Posterior vena cava (tissue), 2 donors: ENCODE measurements at places on chromosomes 2 and 18. TPM values are rescaled to one million over a fixed set of nuclear protein-coding genes. Genes with fewer than 3 reads are reported as not detected.

DNA sequence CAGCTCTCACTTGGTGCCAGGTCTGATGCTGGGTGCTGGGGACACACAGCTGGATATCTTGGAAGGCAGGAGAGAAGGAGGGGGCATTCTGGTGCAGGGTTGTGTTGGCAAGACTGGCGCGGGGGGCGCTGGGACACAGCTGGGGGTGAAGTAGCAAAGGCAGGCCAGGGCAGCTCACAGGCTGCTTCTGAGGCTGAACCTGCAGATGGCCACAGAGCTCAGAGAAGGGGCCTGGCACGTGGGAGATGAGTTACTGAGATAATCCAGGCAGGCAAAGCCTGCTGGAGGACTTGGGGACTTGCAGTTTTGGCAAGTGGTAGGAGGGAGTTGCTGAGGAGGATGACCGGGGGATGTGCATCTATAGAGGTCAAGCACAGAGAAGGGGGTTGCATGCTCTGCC, 16.2 kb upstream of the DGKD start:
- no peak for DNase-seq

DNA sequence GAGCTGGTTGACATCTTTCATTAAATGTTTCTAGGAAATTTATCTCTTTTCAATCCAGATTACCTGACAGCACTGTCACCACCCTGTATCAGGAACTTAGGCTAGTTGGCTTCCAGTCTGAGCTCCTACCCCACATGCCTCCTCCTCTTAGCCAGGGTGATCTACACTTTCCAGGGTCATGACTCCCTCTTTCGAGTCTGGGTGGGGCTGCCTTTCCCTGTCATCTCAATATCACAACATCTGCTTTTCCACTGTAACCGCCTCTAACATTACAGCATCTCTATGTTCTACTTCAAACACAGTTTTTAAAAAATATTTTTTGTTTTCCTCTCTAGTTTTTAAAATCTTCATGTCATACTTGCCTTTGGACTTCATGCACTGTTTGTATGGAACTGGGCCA, 129.2 kb downstream of the RBMS1 start:
- DNase-seq: no peak

GRCh38 chr18:55054021-55054990, 95.0 kb upstream of the CCDC68 start:
- no peak for DNase-seq

- no peak for DNase-seq
Measured at GRCh38 chr2:161873707-161874106, 200.3 kb downstream of the DPP4 start.

DNA sequence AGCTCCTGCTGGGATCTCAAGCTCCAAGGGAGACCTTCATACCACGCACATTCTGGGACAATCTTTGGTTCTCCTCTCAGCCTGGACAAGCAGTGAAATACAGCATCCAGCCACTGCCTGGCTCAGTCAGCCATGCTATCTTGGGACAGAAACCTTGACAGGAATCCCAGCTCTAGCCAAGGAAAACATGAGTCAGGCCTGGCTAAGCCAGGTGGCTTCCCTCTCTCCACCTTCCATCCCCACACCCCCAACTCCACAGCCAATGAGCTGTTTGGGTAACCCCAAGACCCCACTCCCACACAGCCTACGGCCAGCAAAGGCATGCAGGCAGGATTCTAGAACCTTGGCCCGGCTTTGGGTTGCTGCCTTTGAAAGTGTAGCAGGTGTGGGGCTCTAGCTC, 64.9 kb downstream of the MCFD2 start:
- peak; percentile 76 for DNase-seq

DNA sequence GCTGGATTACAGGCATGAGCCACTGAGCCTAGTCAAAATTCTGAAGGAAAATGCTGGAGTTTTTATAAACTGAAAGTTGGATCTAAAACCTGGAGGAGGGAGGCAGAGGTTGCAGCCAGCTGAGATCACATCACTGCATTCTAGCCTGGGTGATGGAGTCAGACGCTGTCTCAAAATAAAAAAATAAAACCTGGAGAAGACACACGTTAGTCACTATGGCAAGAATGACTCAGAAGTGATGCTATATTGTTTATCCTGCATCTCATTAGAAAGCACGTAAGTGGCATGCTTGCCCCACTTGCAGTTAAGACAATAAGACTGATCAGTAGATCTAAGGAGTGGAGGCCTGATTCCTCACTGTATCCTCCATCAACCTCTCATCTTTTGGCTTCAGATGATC, 106.6 kb upstream of the STON1 start:
- no peak for DNase-seq

- no peak for DNase-seq
Measured at GRCh38 chr2:236176951-236177350, 8.8 kb upstream of the GBX2 start.

DNA sequence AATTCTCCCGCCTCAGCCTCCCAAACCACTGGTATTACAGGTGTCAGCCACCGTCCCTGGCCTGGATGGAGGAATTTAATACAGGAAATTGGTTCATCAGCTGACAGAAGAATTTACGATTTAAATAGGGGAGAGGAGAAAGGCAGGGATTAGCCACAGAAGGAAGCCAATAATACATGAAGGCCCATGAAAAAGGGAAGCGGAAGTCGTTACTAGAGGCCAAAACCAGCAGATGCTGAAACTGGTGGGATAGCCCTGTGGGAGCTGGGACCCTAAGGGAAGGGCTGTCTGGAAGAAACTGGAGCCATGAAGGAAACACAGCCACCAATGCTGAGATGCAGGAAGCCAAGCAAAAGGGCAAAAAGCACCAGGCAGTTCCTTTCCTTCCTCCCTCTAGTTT, 163.7 kb upstream of the RMP24 start:
- no peak for DNase-seq

- no peak for DNase-seq
Measured at GRCh38 chr2:74097574-74097973, 50.1 kb downstream of the BOLA3 start.

- no peak for DNase-seq
Measured at GRCh38 chr2:72132981-72133720, 14.5 kb downstream of the CYP26B1 start.

DNA sequence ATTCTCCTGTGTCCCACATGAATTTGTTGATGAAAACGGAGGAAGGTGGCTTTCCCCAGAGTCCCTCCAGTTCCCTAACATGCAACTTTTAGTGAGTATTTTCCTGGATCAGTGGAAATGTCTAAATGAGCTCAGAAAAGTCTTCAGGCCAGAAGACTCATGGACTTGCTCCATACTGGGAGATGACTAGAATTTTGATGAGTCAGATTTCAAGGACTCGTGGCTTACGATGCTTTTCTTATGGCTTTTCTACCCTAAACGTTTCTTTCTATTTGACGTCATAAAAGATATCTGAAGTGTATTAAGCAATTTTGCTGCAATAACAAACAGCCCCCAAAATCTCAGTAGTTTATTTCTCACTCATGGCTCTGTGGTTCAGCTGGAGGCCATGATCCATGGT, 397.6 kb downstream of the FBXO15 start:
- DNase-seq: no peak

GRCh38 chr2:203814661-203815540, 52.7 kb upstream of the CTLA4 start:
- peak; percentile 84 for DNase-seq

DNA sequence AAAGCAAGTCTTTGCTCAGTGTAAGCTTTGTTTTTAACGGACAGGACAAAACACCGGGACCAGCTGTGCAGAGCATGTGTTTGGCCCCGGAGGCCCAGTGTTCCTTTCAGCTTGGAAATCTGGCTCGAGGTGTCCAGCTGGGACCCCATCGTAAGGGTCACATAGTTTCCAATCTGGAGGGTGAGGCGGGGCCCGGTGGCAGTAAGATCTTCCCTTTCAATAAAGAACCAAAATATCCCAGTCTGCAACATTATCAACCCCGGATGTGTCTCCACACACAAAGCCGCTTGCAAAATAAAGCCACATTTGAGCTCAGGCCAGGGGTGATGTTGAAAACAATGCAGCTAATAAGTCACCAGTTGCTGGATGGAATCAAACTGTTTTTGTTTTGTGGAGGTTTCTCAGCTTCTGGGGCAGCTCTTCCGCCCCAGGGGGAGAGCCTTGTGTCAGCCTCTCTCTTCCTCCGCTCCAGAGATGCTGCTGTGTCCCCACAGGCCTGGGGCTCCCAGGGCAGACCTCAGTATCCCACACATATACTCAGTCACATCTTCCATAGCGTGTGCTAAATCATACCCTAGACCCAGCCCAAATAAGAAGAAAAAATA, 138.6 kb upstream of the GLI2 start:
- DNase-seq: peak; percentile 82

DNA sequence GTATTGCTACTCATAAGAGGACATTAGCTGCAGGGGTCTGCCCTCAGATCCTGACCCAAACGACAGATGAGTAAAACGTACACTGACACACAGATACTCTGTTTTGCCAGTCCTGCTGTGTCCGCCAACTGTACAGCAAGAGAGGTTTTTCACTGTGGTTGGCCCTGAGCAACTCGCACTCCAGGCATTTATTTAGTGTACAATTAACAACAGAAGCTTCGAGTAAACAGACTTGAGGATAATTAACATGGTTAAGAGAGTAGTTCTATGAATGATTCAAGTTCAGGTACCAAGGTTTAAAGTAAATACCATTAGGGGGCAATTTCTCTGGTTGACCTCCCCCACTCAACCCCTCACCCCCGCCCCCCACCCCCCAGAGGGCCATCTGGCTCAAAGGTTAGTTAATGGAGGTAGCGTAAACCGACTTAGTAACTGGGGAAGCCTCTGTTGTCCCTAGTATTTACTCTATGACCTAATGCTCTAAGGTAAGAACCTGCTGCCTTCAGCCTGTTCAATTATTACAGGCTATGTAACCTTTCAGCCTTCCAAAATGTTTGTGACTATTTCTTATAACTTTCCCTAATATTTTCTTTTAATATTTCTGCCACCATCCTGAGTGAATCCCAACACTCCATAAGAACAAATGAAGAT, 103.9 kb upstream of the XIRP2 start:
- DNase-seq: no peak

GRCh38 chr18:26546875-26547645, 1.3 kb downstream of the KCTD1 start:
- peak; percentile 81 for DNase-seq

DNA sequence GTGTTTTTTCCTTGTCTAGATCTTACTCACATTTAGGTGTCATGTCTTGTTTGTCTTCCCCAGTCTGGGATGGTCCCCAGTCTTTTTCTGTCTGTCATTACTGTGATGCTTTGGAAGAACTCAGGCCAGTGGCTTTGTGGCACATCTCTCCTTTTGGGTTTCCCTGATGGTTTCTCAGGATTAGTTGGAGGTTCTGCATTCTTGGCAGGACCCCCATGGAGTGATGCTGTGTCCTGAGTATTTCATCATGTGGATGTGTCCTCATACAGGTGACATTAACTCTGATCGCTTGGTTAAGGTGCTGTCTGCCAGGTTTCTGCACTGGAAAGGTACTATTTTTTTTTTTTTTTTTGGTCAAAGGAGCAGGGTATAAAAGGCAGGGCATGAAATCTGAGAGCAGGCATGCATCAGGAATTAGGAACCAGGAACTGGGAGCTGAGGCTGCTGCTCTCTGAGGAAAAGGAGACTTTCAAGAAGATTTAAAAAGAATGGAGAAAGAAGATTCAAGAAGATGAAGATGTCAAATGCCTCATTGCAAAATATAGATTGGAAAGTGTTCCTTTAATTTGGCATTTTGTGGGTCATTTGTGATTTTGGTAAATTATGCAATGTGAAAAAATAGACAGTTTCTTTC, 85.3 kb downstream of the NUP35 start:
- no peak for DNase-seq

DNA sequence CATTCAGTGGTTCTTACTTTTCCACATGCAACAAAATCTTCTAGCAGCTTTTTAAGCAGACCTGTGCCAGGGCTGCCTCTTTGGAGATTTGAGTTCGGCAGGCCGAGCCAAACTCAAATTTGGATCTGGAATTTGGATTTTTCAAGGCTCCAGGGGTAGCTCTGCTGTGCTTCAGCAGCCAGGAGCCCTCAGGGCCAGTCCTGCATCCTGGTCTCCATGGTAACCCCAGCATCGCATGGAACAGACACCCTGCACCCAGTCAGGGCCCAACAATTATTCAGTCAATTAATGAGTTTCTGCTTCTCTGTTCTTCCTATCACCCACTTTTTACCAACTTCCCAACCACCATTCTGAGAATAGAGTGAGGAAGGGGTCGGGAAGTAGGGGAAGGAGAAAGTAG, 30.0 kb downstream of the EN1 start:
- no peak for DNase-seq

SIX3 gene
- not detected for total RNA-seq

RTKN gene
- 10.6 TPM for total RNA-seq

HOXD12 gene
- not detected for total RNA-seq

GALR1 gene
- total RNA-seq: under 0.01 TPM

ANKRD39 gene
- total RNA-seq: 12.1 TPM

GCG gene
- total RNA-seq: not detected

OTOF gene
- 0.32 TPM for total RNA-seq

CCDC121 gene
- 3.3 TPM for total RNA-seq

ALPP gene
- not detected for total RNA-seq

SERPINB3 gene
- total RNA-seq: not detected

DNER gene
- 1.1 TPM for total RNA-seq

MYOM1 gene
- 42.1 TPM for total RNA-seq

NEURL3 gene
- total RNA-seq: not detected
